ENCODE measurements at places on chromosomes 2 and 18.
A peak's percentile ranks its signal among the peaks of the same experiment; 100 is the strongest.

GRCh38 chr2:25397777-25398176 is 56.1 kb upstream of the DNMT3A start:
- DNase-seq = no peak

DNA sequence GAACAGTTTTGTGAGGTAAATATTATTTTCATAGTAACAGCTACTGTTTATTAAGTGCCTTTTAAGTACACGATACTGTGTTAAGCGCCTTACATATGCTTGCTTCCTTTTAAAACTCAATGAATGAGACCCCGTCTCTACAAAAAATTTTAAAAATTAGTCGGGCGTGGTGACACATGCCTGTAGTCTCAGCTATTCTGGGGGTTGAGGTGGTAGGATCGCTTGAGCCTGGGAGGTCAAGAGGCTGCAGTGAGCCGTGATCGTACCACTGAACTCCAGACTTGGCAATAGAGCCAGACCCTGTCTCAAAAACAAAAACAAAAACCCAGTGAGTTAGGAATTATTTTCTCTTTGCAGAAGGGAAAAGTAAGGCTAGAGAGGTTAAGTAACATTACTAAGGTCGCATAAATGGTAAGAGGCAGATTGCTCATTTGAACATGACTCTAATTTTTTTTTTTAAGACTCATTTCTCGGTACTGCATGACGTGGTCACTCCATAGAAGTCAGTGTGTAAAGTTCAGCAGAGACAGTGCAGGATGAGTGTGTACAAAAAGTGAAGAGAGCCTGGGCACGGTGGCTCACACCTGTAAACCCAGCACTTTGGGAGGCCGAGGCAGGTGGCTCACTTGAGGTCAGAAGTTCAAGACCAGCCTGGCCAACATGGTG is 1.1 kb downstream of the METAP1D start:
- DNase-seq = no peak

DNA sequence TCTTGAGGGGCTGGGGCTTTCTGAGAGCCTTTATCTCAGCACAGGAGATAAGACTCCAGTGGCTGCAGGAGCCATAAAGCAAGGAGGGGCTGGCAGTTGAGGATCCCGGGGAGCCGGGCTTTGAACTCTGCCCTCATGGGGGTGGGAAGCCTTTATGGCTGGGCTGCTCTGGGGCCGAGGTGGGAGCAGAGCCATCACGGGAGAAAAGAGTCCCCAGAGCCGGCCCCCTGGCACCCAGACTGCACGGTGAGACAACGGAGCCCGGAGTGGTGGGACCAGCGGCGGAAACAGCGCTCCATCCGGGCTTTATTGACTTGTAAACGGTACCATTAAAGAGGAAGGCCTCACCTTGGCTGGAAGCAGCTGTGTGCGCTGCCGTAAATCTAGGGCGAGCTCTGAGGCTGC is 162.6 kb downstream of the MYCN start:
- DNase-seq = no peak

- no peak for DNase-seq
Observed at GRCh38 chr18:27540111-27540510, 355.0 kb upstream of the CHST9 start.

- DNase-seq = no peak
Observed at GRCh38 chr18:39571511-39571910, 2005.9 kb upstream of the CELF4 start.

- DNase-seq = no peak
Observed at GRCh38 chr2:165790466-165790865, 3.6 kb downstream of the GALNT3 start.

- DNase-seq = peak; percentile 41
Observed at GRCh38 chr2:23524261-23524706, 139.3 kb downstream of the KLHL29 start.

DNA sequence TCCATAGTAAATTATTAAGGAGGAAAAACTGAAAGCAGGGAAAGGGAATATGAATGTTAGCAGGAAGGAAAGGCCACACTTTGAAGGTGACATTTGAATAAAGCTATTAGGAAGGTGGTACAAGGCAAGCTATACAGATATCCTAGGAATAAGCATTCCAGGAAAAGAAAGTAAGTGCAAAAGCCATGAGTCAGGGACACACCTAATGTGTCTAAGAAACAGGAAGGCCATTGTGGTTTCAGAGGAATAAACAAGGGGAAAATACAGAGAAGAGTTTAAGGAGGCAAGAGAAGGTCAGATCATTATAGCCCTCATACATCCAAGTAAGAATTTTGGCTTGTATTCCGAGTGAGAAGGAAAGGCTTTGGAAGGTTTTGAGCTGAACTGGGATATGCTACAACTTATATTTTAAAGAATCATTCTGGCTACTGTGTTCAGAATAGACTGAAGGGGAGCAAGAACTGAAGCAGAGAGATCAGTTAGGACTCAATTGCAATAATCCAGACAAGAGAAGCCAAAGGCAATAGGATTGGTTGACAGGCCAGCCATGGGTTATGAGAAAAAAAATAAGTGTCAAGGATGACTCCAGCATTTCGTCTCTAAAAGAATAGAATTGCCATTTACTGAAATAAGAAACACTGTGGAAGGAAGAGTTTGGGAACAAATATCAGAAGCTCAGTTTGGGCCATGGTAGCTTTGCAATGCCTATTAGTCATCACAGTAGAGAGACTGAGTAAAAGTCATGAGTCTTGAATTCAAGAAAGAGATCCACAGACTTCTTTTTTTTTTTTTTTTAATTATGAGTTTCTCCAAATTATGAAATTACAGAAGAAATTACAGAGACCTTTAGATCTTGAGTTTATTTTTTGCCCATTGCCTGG is 11.3 kb downstream of the RAD51AP2 start:
- DNase-seq = peak; percentile 10

DNA sequence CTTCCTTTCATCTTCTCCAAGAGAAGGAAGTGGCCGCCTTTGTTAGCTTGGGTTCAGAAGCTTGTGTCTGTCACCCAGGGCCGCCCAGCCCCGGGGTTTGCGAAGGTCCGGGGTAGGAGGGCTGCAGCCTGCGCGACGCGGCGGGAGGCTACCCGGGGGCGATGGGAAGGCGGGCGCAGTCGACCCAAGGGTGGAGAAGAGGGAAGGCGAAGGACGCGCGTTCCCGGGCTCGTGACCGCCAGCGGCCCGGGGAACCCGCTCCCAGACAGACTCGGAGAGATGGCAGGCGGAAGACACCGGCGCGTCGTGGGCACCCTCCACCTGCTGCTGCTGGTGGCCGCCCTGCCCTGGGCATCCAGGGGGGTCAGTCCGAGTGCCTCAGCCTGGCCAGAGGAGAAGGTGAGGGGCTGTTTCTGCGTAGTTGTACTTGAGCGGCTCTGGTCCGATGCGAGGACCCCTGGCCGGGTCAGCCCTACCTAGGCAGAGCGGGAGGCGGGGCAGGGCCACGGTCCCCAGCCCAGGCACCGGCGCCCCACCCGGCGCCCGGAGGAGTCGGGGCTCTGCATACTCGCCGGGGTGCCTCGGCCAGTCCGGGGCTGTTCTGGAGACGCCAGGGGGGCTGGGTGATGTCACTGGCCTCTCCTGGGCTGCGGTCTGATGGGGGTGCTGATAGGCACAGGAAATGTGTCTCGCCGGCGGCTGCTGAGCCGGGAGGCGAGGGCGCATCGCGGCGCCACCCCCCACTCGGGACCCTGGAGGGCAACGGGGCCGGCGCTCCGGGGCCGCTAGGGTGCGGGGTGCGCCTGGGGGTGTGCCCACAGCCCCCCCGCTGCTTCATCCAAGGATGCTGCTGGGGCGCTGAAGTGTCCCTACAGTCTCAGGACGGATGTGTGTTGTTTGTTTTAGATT is at the start of gene QPCT:
Gene QPCT, plus strand, starts transcription at position 178 of the 909 bp plus-strand sequence. Its CDS starts 102 bp downstream, at position 280.
- DNase-seq = no peak

GRCh38 chr2:159942146-159942545 is 120.3 kb downstream of the PLA2R1 start:
- DNase-seq = no peak

GRCh38 chr2:192073878-192074277 is 120.9 kb downstream of the TMEFF2 start:
- DNase-seq = no peak

GRCh38 chr18:43034683-43035500 is 80.6 kb downstream of the RIT2 start:
- no peak for DNase-seq

GRCh38 chr2:43455731-43456642 is 139.9 kb downstream of the THADA start:
- DNase-seq = no peak

DNA sequence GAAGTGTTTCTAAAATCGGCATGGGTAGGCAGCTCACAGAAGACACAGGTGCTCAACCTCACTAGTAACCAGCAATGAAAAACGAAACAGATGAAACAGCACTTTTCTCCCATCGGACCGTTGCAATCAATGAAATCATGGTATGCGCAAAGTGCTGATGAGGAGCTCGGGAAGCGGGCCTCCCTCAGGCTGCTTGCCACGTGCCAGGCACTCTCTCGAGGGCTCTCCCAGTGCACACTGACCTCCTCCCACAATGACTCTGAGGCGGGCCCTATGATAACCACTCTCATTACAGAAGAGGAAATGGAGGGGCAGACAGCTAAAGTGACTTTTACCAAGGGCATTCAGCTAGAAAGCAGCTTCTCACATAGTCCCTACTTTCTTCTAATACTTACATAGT is 3.8 kb upstream of the ANKRD23 start:
- no peak for DNase-seq

- DNase-seq = no peak
Observed at GRCh38 chr2:223109341-223109740, 57.4 kb downstream of the KCNE4 start.

- no peak for DNase-seq
Observed at GRCh38 chr18:32759611-32760167, 13.1 kb downstream of the KLHL14 start.

GRCh38 chr18:67694787-67695186 is 178.3 kb upstream of the DSEL start:
- no peak for DNase-seq

DNA sequence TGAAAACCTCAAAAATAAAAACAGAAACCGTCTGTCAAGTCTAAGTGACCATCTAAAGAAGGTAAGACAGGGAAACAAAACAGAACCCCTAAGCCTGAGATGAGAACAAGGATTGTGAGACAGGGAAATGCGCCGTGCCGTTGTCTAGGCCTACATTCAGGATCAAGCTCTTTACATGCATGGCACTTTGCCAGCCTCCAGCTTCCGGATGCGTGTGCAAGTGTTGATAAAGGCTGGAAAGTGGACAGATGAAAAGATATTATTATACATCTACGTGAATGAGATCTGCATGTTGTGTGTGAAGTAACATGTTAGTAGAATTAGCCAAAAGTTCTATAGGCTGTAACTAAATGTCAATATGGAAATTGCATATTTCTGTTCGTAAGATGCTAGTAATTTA is 28.6 kb upstream of the TMEM87B start:
- no peak for DNase-seq

- no peak for DNase-seq
Observed at GRCh38 chr2:224958873-224959272, 83.4 kb downstream of the DOCK10 start.

GRCh38 chr18:59837586-59837985 is 62.2 kb upstream of the PMAIP1 start:
- no peak for DNase-seq

GRCh38 chr2:24836206-24836605 is 43.0 kb downstream of the CENPO start:
- DNase-seq = no peak

GRCh38 chr2:97733341-97734035 is 20.1 kb downstream of the ZAP70 start:
- DNase-seq = no peak

DNA sequence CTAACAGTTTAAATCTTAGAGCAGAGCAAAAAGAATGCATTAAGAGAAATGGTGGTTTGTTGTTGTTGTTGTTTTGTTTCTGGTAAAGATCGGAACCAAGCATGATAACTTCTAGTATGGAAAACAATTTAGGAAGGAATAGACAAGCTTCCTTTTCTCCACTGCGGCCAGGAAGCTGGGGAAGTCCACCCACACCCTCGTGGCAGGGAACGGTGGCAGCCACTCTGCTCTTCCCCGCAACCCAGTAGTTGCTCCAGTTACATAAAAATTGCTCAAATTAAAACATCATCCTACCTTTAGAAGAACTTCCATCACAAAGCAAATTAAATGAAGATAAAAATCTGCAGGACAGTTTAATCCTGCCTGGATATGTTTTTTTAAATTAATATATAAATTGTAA is 113.0 kb downstream of the RBMS1 start:
- DNase-seq = no peak

- DNase-seq = no peak
Observed at GRCh38 chr18:10234912-10235660, 219.3 kb upstream of the APCDD1 start.

DNA sequence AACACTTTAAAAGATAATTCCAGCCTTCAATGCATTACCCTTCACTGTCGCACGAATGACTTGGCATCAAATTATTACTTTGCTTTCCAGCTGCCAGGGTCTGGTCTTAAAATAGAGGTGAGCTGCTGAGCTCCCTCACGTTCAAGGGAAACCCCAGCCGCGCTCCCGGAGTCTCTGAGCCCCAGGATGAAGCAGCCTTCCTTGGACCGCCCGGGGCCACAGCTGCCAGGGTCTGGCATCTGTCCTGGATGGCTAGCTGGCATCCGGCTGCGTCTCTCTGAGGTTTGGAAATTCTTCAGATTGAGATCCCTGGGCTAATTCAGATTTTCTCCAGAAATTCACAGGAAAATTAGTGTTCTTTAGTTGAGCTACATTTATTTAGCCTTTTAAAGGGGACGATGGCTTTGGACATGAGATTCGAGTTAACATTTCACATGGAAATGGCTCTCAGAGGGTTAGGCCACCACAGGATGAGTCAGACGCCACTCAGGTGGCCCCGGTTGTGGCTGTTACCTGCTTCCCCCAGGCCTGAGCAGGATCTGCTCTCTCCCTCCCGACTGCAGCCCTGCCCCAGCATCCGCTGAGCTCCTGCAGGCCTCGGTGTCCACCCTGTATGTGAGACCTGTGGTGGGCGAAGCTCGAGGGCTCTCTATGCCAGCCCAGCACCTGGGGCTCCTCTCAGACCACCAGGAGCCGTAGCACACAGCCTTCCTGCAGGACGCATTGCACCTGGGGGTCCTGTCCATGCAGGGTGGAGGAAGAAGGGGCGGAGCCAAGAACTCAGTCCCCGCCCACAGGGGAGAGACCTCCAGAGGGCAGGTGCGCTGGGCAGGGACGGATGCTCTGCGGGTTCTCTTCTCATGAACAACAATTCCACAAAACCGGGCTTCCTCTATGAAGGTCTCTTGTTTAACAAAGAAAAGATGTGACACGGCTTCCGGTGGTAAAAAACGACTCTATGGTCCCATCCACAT is 255.5 kb downstream of the TWIST2 start:
- DNase-seq = no peak

DNA sequence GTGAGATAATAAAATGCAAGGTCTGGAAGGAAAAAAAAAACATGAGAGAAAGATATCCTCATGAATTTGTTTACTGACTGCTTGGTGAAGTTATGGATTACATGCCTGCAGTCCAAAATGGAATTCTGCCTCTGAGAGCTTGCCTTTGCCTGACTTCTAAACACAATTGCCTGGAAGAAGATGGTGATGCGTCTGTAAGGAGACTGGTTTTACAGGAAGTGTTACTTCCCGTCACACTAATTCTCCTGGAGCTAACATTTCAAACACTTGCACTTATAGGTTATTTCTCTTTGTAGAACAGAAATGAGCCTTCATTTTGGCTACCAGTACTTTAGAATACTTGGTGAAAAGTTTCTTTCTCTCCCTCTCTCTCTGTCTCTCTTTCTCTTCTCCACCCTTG is 884.3 kb downstream of the TSN start:
- no peak for DNase-seq

GRCh38 chr2:176516051-176516602 is 246.9 kb downstream of the MTX2 start:
- DNase-seq = no peak

- DNase-seq = no peak
Observed at GRCh38 chr2:28233164-28233676, 159.4 kb upstream of the FOSL2 start.

Data from kidney epithelial cell (primary cell).